ENCODE measurements at places on chromosomes 16 and 17.

- DNase-seq = no peak
Measured at GRCh38 chr16:78240459-78241222, 141.2 kb downstream of the WWOX start.

- peak; percentile 84 for DNase-seq
Measured at GRCh38 chr17:63519972-63520882, 2.9 kb upstream of the KCNH6 start.

DNA sequence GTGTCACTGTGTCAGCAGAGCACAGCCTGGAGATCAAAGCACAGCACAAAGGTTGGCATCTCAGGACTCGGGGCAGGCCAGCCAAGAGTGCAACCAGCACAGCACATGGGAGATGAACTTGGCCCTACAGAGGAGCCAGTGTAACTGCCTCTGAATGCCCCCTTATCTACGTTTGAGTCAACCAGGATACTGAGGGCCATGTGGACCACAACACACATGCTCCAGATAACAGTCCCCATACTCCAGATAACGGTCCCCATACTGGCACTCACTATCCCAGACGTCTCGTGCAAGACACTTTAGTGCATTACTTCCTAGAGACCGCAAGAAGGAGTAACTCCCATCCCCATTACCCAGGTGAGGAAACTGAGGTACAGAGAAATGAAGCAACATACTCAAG is 88.2 kb downstream of the XYLT1 start:
- no peak for DNase-seq

DNA sequence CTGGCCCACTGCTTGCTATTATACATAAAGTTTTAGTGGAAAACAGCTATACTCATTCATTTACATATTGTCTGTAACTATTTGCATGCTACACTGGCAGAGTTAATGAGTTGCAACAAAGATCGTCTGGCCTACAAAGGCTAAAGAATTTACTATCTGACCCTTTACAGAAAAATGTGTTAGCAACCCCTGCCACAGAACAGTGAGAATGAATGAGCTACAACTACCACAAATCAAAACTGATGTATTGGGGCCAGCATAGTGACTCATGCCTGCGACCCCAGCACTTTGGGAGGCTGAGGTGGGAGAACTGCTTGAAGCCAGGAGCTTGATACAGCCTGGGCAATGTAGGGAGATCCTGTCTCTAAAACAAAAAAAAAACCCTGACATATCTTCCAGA is 92.7 kb downstream of the MYH11 start:
- no peak for DNase-seq

- DNase-seq = no peak
Measured at GRCh38 chr16:28879261-28879840, 1.1 kb downstream of the ATP2A1 start.

- no peak for DNase-seq
Measured at GRCh38 chr16:57870753-57871454, 68.6 kb upstream of the KIFC3 start.

All from SW480 (cell line).